Umbilical cord (tissue), 2 donors: ENCODE measurements at places on chromosomes 4 and X.

- no peak for DNase-seq
These were observed 1494.9 kb upstream of the AGA start for GRCh38 chr4:178937130-178937529.

DNA sequence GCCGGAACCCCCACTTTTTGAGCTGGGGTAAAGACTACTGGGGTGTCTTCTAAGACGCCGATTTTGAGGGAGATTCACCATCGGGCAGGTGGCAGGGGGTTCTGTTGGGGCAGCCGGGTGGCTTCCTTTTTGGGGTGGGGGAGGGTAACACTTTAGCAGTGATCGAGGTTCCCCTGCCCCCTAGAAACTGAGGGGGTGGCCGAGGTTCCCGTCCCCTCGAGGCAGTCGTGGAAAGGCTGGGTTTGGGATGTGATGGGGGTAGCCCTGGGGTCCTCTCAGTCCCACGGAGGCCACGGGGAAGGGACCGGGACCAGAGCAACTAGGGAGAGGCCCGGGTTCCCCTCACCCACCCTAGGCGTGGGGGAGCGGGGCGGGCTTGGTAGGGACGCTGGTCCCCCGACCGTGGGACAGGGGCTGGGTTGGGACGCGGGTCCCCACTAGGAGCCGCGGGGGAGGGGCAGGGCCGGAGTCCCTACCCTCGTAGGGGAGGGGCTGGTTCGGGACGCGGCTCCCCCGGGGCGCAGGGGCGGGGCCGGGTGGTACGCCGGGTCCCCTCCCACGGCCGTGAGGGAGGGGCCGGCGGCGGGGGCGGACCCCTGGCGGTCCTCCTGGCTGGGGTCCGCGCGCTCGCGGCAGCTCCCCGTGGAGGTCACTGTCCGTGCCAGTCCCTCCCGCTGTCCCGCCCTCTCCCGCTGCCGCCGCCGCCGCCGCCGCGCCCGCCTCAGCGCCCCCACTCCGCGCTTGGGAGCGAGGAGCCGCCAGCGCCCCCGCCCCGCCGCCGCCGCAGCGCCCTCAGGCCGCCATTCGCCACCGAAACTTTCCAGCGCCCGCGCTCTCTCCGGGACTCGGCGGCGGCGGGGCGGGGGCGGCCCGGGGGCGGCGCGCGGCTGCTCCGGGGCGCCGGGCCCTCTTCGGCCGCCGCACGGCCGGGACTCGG, at the start of gene TBL1X:
TBL1X (plus strand) TSS at position 624 of the 937 bp plus-strand sequence. CDS start 188,529 bp downstream, outside the sequence.
- peak; percentile 47 for DNase-seq

DNA sequence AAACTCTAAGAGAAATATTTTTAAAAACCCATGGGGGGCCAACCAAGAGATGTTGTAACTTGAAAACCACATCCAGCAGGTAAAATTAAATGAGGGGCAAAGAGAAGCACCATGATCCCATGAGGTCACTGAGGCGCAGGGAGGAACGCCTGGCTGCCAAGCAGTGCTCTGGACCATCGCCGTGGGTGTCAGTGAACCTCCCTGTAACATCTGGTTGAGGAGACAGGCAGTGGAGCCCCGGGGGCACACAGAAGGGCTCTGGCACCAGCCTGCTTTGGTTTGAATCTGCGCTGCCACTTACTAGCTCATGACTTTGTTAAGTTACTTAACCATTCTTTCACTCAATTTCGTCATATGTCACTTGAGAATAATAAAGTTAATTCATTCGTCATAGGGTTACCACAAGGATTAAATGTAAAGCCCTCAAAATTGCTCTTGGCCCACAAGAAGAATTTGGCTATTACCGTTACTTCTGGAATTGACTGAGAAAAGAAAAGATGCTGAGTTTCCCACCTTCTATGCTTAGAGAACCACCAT, 41.6 kb upstream of the SLC25A4 start:
- DNase-seq, result no peak

DNA sequence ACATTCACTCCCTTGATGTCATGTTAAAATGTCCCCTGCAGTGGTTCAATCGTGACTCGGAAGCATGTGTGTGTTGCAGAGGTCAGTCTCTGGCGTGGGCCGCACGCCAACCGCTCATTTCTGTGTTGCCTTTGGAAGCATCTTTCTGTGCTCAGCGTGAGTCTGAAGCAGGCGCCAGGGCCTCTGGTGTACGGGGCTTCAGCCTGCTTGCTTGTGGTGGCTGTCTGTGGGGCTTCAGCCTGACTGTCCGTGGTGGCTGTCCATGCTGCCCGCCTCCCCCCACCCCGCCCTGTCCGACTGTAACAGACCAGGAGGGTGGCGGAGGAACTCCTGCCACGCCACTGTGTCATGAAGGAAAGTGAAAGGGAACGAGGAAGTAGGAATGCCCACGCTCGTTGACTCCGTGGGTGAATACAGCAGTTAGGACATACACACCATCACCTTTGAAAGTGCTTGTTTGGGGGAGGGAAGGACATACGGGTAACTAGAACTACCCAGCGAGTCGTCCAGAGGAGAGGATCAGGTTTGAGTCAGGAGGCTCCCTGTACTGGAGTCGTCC, 14.7 kb upstream of the CLCN4 start:
- no peak for DNase-seq

GRCh38 chrX:118566359-118566758, 70.7 kb downstream of the DOCK11 start:
- peak; percentile 22 for DNase-seq

DNA sequence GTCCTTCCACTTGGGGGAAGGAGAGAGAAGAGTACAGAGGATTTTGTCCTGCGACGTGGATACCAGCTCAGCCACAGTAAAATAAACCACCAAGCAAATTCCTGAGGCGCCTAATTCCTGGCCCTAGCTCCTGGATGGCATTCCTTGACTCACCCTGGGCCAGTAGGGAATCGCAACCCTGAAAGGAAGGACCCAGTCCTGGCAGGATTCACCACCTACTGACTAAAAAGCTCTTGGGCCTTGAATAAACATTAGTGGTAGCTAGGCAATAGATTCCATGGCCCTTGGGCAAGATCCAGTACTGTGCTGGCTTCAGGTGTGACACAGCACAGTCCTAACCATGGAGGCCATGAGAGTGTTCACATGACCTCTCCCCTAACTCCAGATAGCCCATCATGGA, 45.6 kb downstream of the GABRA3 start:
- no peak for DNase-seq

GRCh38 chr4:152443859-152444258, 92.0 kb downstream of the FBXW7 start:
- DNase-seq, result no peak

DNA sequence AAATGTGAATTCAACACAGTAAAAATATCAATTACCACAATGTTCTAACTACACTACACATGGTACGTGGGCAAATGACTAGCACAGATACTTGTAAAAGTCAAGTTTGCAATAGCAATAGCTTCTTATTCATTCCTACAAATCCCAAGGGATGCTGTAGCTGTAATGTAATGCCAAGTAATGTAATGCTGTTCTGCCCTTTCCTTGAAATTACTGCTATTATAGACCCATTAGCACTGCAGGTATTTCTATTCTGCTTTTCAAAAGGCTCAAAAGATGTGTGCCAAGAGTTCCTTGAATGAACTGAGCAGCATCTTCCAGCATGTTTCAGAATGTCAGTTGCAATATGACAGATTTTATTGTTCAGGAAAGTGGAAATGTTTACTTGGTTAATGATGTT, 129.9 kb upstream of the BANK1 start:
- DNase-seq, result no peak

- no peak for DNase-seq
These were observed 31.4 kb upstream of the FAM241A start for GRCh38 chr4:112113864-112114263.

DNA sequence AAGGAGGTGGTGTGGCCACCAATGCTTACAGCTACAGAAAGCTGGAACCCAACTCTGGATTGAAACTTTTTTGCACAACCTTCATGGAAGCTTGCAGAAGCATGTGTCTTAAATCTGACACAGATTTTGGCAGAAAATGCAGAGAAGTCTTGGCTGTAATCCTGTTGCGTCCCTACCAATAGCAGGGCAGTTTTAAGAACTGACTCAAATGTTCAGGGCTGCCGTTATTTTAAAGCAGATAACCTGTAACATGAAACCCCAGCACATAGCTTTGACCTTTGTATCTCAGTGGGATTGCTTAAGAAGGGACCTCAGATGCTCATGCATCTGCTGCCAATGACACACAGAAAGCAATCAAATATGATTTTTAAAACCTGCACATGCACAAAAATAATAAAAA, at the start of gene VEGFD:
VEGFD (minus strand) TSS at position 110 of the 400 bp plus-strand sequence. CDS start 467 bp downstream, outside the sequence.
- DNase-seq, result peak; percentile 68

DNA sequence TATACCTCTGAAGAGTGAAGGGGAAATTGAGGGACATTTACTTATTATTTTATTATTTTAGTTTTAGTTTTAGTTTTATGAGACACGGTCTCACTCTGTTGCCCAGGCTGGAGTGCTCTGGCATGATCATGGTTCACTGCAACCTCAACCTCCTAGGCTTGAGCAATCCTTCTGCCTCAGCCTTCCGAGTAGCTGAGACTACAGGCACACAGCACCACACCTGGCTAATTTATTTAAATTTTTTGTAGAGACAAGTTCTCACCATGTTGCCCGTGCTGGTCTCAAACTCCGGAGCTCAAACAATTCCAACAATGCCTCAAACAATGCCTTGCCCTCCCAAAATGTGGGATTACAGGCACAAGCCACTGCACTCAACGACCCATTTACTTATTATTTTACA, 68.4 kb upstream of the BMP2K start:
- no peak for DNase-seq

GRCh38 chr4:30903502-30904214, 183.5 kb downstream of the PCDH7 start:
- DNase-seq, result no peak

GRCh38 chr4:139920486-139921002, 233.4 kb downstream of the MAML3 start:
- DNase-seq, result no peak

DNA sequence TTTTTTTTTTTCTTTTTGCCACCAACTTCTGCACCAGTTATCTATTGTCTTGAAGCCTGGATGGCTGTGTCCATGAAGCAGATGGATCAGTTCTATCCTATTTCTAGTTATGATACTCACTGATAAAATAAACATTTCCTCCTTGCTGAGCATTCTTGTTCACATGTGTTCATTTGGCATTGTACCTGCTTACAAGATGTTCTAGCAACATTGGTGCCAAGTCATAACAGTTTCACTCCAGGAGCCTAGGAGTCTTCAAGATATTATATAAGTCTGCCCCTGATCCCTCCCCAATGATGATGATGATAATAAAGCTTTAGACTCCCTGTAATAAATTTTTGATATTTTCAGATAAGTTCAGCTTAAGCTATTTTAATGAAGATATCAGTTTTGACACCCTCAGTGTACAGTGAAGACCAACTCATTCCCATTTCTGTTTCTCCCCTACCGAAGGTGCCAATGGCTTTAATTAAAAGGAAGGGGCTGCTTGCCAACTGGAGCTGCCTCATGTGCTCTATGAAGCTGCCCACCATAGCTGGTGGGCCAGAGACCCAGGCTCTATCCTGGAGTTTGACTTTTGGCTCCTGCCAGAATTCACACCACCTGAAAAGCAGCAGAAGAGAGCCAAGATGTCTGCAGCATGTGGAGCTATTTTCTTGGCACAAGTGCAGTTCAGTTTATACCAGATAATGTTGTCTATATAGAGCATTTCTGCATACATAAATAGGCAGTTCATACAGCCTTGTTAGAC, 265.4 kb upstream of the TET2 start:
- DNase-seq, result no peak

DNA sequence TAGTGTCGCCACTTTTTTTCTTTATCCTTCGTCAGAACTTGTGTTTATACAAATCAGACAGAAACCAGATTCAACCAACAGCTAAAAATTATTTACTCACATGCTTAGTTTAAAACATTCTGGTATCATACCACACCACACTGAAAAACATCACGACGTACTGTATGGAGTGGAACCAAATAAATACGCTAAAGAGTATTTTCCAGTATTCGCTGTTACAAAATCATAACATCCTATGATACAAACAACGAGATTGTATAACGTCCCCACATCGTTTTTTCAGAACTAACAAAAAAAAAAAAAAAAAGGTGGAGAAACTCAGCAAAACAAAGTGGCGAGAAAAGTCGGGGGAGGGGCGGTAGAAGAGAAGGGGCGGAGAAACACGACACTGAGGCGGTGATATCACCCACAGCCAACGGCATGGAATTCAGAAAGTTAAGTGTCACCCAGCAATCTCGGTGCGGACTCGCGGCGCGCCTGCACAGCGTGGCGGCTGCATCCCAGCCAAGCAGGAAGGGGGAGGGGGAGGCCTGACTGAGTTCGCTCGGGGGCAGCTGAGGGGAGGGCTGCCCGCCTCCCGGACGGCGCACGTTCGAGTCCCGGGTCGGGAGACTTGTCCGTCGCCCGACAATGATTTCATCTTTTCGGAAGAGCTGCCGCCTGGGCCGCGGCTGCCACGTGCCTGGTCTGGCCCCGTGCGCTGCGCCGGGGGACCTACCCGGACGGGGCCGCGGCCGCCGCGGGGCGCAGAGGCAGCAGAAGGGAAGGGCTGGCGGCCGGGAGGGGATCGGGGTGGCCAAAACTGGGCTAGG, 920 bp downstream of the SETD7 start:
- peak; percentile 96 for DNase-seq
